ENCODE measurements at places on chromosomes 5 and 9.

GRCh38 chr5:140143521-140144258, 18.0 kb downstream of the IGIP start:
- no peak for DNase-seq

DNA sequence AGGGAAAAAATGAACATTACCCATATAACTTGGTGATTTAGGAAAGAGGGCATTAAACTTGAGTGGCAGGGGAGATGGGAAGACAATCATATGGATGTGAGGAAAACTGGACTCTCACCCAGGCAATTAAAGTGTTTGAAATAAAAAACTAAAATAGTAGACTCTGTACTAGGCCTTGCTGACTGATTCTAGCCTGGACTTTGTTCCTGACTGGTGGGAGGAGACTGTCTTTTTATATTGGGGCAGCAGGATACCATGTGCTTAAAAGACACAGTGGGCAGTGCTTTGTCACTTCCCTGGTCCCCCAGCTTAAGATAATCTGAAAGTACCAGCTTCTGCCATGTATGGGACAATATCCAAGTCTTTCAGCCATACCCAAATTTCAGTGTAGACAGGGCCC, 107.0 kb downstream of the ACTL7B start:
- DNase-seq, result no peak

- no peak for DNase-seq
These were observed 15.7 kb downstream of the NUDT12 start for GRCh38 chr5:103546858-103547257.

DNA sequence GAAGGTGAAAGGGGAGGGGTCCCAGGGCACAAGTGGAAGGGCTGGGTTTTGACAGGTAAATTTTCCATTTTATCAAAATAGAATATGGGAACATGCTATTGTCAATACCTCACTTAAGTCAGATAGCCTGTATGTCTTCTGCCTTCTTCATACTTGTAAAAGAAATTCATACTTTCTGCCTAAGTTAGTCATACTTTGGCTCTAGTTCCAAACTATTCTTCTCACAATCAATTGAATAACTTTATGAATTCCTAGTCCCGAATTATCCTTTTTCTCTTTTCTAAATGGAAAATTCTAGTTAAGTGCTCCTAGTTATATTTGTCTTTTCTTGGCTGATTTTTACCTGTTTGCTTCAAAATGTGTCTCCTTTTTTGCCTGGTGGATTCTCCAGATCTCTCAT, 271.4 kb downstream of the CSNK1G3 start:
- no peak for DNase-seq

DNA sequence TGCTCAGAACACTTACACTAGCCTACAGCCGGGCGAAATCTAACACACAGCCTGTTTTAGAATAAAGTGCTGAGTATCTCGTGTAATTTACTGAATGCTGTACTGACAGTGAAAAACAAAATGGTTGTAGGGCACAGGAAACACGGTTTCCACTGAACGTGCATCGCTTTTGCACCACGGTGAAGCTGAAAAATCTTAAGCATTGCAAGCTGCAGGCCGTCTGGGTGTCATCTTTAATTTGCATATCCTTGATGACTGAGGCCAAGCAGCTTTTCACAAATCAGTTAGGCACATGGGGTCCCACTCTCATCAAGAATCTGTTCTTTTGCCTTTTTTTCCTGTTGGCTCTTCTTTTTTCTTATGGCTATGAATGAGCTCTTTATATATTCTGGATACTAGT, 58.2 kb downstream of the CAMSAP1 start:
- no peak for DNase-seq

DNA sequence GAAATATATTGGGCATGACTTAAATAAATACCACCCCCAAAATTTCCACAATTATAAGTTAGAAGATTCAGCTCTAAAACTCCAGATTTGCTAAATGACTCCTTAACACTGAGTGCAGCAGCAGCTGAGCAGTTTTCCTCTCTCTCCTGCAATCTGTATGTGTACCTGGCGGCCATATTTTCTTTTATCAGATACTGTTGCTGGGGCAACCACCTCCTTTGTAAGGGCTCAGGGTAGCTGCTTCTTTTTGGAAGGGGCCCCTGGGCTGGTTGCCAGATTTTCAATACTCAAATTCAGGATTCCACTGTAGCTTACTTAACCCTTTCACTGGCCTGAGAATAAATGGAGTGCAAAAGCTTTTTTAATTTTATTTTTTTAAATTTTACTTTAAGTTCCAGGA, 197.0 kb downstream of the TAF11L14 start:
- no peak for DNase-seq

- DNase-seq, result no peak
These were observed 28.8 kb downstream of the LPCAT1 start for GRCh38 chr5:1494780-1495524.

- DNase-seq, result no peak
These were observed 14.1 kb downstream of the PDLIM4 start for GRCh38 chr5:132271251-132272246.

- DNase-seq, result no peak
These were observed 16.2 kb upstream of the FSD1L start for GRCh38 chr9:105431424-105432246.

DNA sequence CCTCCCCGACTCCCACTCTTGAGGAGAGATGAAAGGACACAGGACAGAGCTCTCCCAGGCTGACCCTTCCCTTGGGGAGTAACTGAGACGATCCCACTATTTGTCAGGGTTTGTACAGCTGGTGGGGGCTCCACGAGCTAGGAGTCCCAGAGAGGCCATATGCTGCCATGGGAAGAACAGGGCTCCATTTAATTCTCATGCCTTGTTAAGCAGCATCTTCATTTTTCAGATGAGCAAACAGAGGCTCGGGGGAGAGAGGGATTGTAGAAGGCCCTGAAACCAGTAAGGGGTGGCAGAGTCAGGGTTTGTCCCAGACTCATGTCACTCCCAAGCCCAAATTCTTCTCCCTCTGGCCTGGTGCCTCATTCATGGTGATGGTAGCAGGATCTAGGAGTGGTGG, 176.4 kb downstream of the NSG2 start:
- no peak for DNase-seq

- no peak for DNase-seq
These were observed 245.1 kb downstream of the MAST4 start for GRCh38 chr5:66841264-66841663.

DNA sequence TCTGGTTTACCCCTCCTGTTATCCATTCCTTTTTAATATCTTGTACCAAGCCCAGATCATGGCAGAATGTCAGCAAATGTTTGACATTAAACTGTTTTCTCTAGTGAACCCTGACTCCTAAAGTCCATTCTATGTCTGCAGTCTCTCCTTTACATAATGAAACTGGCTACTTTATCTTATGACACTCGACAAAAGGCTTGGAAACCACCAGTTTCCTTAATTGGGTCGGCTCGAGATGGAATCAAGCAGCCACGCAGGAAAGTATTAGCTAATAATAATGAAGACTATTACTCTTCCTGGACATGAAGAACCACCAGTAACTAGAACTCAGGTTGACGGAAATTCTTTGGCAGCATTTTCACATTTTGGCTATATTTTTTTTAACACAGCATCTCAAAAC, 17.5 kb downstream of the DAP start:
- DNase-seq, result no peak

DNA sequence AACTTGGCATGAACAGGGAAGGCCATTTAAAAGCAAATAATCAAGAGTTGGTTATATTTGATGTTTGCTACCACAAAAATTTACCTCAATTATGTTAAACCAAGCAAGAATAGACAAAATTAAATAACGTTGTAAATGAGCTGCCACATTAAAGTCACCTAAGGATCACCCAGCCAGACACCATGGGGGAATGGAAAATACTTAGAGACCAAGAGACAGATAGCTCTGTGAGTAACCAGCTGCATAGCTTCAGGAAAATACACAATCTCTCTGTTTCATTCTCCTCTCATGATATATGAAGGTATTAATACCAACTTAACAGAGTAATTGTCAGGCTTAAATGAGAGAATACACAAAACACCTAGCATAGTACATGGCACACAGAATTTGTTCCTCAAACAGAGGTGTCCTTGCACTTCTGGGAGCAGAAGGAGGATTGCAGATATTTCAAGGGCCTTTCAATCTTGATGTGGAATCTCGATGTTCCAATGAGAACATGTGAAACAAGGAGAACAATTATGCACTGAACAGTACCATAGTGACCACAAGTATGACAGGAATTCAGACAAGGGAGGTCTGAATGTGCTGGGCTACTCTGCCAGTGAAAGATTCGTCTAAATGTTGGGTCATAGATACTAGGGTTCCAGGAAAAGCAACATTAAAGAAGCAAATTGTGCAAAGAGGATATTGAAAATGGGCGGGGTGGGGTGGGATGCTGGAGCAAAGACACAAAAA, 18.6 kb downstream of the JAKMIP2 start:
- DNase-seq, result no peak

DNA sequence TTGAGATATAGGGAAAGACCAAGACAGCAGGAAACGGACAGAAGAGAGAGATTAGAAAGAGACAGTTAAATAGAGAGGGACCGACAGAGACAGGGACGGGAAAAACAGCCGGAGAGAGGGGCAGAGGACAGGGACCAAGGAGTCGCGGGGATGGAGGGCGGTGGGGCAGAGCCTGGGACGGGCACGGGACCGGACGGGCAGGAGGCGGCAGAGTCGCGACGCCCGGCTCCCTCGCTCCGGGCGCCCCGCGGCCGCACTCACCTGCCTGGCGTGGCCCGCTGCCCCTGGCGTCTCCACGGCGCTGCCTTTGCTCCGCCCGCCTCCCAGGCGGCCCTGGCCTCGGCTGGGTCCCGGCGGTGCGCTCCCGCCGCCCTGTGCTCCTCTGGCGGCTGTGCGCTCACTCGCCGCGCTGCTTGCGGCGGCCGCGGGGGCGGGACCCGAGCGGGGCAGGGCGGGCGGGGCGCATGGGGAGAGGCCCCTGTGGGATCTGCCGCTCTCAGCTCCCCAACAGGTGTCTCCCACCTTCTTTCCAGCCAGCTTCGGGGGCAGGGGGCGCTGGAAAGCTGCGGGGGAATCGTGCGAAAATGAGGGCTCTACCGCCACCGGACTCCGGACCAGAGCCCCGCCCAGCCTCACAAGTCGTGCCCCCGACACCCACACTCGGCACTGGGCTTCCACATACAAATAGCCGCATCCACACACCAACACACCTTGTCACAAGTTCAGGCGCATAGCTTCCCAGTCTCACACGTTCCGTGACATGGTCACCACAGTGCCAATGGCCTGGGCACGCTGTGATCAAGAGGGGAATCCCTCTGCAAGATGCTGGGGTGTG, at the start of gene ARID3C:
TSS of gene ARID3C (minus strand) at position 411 of the 835 bp plus-strand sequence. CDS start 1,052 bp downstream, outside the sequence.
- DNase-seq, result peak; percentile 49

- no peak for DNase-seq
These were observed 96.2 kb downstream of the TRPM3 start for GRCh38 chr9:71025201-71025600.

DNA sequence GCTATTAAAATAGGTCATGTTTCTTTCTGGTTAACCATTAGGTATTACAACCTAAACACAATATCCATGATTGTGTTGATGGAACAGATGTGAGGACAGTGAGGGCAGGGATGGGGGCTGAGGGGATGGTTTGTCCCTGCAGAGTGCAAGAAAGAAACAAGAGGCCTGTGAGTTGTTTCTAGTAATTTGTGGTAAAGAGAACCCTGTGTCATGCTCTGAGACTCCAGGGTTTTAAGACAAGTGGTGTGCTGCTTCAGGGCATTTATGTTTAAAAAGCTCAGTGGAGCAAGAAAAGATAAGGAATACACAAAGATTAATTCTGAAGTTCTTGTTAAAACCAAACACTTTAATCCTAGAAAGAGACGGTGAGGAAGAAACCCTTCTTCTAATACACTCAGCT, 656.5 kb downstream of the TLE1 start:
- DNase-seq, result no peak

DNA sequence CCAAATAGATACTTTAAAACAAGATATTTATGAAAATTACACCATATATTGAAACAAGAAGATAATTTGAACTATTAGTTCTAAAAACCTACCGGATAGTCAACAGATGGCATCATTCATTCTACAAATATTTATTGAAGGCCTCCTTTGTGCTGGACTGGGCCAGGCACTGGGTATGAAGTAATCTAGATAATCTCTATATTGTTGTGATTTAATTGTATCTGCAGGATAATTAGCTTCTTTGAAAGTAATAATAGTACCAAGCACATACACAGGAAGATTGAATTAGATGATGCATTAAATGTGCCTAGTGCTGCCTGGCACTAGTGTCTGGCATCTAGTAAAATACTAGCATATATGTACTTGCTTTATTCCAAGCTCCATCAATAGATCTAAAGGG, 735.2 kb upstream of the DMAC1 start:
- no peak for DNase-seq

DNA sequence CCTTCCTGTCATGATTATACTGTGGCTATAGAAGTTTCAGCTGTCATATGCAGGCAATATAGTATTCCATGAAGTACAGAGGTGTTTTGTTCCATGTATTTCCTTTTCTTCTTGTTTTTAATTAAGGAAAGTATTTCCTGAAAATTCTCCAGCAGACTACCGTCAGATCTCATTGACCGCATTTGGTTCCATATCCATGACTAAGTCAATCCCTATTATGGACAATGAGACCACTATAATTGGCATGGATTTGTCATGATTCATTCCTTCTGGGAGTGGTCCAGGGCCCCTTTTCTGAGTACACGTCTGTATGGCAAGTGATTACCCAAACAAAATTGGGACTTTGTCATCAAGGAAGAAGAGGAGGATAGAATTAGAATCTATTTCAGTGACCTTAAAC, 283.2 kb upstream of the CLINT1 start:
- DNase-seq, result no peak

DNA sequence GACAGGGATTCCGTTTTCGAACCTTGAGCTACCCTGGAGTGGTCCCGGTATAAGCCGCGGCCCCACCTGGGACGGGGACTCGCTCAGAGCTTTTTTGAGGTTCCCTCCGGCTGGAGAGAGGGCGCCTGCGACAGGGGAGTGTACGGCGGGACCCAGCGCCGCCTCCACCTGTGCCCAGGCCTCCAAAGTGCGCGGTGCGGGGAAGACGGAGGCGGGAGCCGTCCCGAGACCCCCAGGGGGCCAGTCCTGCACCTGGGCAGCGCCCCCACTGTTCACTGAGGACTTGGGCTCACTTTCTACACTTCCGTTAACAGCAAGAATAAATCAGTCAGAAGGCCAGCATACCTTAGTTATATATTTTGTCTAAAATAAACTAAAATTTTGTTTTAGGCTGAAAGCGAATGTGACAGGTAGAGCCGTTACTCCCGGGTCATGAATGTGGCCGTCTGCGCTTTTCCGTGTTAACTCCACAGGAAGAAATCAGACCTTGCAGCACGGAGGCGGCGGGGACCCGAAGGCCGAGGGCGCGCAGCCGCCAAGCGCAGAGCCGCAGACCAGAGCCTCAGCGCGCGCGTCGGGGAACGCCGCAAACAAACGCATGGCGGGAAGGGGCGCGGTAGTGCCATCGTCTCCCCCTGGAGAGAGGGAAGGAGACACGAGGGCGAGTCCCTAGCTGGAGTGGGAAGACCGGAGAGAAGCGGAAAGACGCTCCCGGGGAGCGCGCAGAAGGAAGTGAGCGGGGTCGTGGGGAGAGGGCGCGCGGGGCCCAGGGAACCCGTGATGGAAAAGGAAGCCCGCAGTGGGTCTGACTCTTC, 14.1 kb downstream of the TRIM7 start:
- DNase-seq, result no peak
